ENCODE measurements at places on chromosomes 3 and 15.

DNA sequence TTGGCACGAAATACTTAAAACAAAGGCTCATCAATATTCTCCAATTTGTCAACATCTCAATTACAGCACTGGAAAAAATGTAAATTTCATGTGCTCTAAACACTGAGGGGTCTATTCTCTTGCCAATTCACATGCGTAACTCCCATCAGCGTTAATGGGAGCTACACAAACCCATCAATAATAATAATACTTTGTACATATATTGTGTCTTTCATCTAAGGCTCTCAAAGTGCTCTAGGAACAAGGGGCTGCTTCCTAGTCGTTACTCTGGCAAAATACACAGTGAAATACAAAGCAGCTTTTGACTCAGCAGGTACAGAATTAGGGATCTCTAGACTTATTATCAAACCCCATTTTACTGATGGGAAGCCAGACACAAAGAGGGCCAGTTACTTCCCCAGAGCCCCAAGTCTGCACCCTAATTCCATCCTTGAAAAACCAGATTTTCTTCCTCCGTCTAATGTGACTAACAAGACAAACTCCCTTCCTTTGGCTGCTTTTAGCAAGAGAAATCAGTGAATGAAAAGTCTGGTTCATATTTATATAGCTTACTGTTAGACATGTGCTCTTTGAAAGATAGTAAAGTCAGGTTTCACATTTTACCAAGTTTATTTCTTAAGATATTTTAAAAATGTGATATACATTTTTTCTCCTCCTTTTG is 20.0 kb downstream of the MEIS2 start:
- no peak for DNase-seq

GRCh38 chr15:99165956-99166689 is 61.2 kb downstream of the SYNM start:
- no peak for DNase-seq

- DNase-seq = no peak
Observed at GRCh38 chr15:29183071-29183831, 86.4 kb downstream of the NSMCE3 start.

DNA sequence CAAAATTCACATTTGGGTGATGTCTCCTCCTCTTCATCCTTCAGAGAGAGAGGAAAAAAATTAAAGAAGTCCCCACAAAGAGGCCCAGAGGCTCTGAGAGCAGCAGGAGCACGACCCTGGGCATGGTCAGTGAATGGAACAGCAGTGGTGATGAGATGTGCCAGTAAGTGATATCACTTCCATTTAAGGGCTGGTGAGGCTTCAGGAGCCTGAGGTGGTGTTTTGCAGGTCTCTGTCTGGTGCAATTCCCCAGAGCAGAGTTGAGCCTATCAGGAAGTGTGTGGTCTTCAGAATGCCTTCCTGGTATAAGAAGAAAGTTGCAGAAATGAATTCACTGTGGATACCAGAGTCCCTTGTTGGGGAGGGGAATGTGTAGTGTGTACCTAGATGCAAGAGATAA is 21.4 kb downstream of the ERICH6 start:
- no peak for DNase-seq

DNA sequence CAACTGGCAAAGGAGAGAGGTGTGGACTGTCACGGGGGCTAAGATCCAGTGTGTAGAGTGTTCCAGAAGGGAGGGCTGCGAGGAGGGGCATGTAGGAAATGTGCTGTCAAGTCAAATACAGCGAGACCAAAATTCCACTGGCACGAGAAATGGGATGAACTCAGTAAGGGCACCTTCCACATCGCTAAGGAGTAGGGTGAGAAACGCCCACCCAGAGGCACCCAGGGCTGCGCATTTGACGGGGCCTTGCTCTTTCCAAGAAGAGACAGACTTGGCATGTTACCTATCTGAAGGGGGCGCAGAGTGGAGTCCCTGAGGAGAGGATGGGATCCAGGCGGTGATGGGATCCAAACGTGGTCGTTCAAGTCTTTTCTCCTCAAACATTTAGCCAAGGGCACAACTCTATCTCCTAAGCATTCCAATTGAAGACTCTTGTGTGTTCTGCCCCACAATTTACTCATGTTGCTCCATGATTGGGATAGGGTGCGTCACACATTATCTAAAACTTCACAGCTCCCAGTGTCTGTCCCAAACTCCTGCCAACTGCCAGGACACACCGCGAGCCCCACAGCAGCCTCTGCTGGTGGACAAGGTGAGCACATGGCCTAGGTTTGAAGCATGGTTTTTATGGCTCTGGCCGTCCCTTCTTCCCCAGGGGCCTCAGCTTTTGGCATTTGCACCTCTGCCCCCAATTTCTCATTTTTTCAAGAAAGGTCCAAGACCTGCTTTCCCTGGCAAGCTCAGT is 7.6 kb downstream of the SELENOS start:
- DNase-seq = no peak

- DNase-seq = no peak
Observed at GRCh38 chr3:109784852-109785631, 447.7 kb upstream of the DPPA4 start.

- DNase-seq = no peak
Observed at GRCh38 chr15:58497046-58497785, 65.4 kb downstream of the LIPC start.

GRCh38 chr3:66428733-66429132 is 72.1 kb downstream of the LRIG1 start:
- no peak for DNase-seq

- DNase-seq = no peak
Observed at GRCh38 chr15:31471731-31472430, 145.2 kb downstream of the KLF13 start.

- DNase-seq = no peak
Observed at GRCh38 chr3:55352668-55353067, 134.4 kb downstream of the WNT5A start.

- no peak for DNase-seq
Observed at GRCh38 chr3:21889166-21889565, 138.2 kb upstream of the ZNF385D start.

Measured in stimulated activated CD4-positive, alpha-beta T cell treated with anti-CD3 and anti-CD28 coated beads, Interleukin-2, amount 100 ng/mL, for 24 hours (primary cell).